Posterior vena cava (tissue), 2 donors: ENCODE measurements at places on chromosomes 2 and 18. TPM values are rescaled to one million over a fixed set of nuclear protein-coding genes. Genes with fewer than 3 reads are reported as not detected.

The SERPINB10 gene
- not detected for total RNA-seq

The DLGAP1 gene
- 0.32 TPM for total RNA-seq

The SDC1 gene
- 3.0 TPM for total RNA-seq

The MGAT4A gene
- total RNA-seq: 36.2 TPM

The SLC23A3 gene
- 0.71 TPM for total RNA-seq

The DNAJC5G gene
- total RNA-seq: 0.19 TPM

The SLC16A14 gene
- total RNA-seq: 5.9 TPM

The LOXHD1 gene
- 0.37 TPM for total RNA-seq
